Purkinje cell (primary cell): ENCODE measurements at places on chromosomes 12 and 14. TPM values are rescaled to one million over a fixed set of nuclear protein-coding genes. Genes with fewer than 3 reads are reported as not detected.

The PAPLN gene
- polyA plus RNA-seq = not detected in 2 replicates

The NINJ2 gene
- 0.92 and 2.6 TPM in 2 replicates for polyA plus RNA-seq

The SLC15A5 gene
- polyA plus RNA-seq = not detected in 2 replicates

The CABP1 gene
- 6.3 and 13.1 TPM in 2 replicates for polyA plus RNA-seq

The ANKRD13A gene
- 11.2 and 18.9 TPM in 2 replicates for polyA plus RNA-seq

The RNF212B gene
- polyA plus RNA-seq = not detected in 2 replicates

The POLE2 gene
- 1.7 and 2.9 TPM in 2 replicates for polyA plus RNA-seq

The TAS2R7 gene
- 0.30 TPM in 1 of 2 replicates, not detected in the other for polyA plus RNA-seq

The MAPKAPK5 gene
- polyA plus RNA-seq = 8.4 and 8.6 TPM in 2 replicates

The LBHD2 gene
- 1.2 TPM in 1 of 2 replicates, not detected in the other for polyA plus RNA-seq

The MDP1 gene
- 35.8 and 55.7 TPM in 2 replicates for polyA plus RNA-seq

The PTPRB gene
- polyA plus RNA-seq = 3.1 and 7.1 TPM in 2 replicates

The SPTLC2 gene
- polyA plus RNA-seq = 30.0 and 41.5 TPM in 2 replicates

The SELPLG gene
- polyA plus RNA-seq = not detected in 2 replicates

The TMTC2 gene
- 9.9 and 10.2 TPM in 2 replicates for polyA plus RNA-seq

The MGAT2 gene
- 23.1 and 24.6 TPM in 2 replicates for polyA plus RNA-seq

The TRHDE gene
- 3.8 TPM in 2 replicates for polyA plus RNA-seq

The ARMH4 gene
- polyA plus RNA-seq = 177 and 182 TPM in 2 replicates

The GLT1D1 gene
- polyA plus RNA-seq = 3.0 and 4.5 TPM in 2 replicates

The PPP1R12A gene
- 73.9 and 79.1 TPM in 2 replicates for polyA plus RNA-seq

The ADGRD1 gene
- 12.0 and 15.4 TPM in 2 replicates for polyA plus RNA-seq

The ART4 gene
- polyA plus RNA-seq = not detected in 2 replicates

The COX14 gene
- polyA plus RNA-seq = 492 and 586 TPM in 2 replicates

The ABHD12B gene
- polyA plus RNA-seq = 1.2 and 5.7 TPM in 2 replicates

The ABCD2 gene
- polyA plus RNA-seq = 7.8 and 8.1 TPM in 2 replicates
